ENCODE measurements at places on chromosomes 2 and 18.

DNA sequence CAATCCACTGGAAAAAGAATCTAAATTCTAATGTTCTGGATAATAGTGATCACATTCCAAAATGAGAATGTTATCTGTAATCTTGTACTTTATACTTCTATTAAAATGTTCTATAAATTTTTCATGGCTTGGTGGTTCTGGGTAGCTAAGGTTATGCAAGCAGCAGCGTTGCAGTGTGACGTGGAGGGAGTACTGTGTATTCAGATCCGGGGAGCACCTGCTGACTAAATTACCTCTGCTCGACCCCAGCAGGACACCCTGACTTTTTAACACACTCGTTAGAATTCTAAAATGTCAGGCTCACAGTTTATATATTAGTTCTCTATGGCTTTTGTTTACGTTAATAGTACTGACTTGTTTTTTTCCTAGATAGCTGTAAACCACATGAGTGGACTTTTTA lies 13.0 kb downstream of the ATIC start:
- no peak overlapping the region for H3K4me3 ChIP-seq
- peaks cover 13% of the 10 kb centered on the region for H3K36me3 ChIP-seq
- H3K27ac ChIP-seq, result no peak overlapping the region
- peaks cover 6% of the 10 kb centered on the region for H3K4me1 ChIP-seq
- no peaks in the 10 kb centered on the region for H3K27me3 ChIP-seq
- no peak for DNase-seq

DNA sequence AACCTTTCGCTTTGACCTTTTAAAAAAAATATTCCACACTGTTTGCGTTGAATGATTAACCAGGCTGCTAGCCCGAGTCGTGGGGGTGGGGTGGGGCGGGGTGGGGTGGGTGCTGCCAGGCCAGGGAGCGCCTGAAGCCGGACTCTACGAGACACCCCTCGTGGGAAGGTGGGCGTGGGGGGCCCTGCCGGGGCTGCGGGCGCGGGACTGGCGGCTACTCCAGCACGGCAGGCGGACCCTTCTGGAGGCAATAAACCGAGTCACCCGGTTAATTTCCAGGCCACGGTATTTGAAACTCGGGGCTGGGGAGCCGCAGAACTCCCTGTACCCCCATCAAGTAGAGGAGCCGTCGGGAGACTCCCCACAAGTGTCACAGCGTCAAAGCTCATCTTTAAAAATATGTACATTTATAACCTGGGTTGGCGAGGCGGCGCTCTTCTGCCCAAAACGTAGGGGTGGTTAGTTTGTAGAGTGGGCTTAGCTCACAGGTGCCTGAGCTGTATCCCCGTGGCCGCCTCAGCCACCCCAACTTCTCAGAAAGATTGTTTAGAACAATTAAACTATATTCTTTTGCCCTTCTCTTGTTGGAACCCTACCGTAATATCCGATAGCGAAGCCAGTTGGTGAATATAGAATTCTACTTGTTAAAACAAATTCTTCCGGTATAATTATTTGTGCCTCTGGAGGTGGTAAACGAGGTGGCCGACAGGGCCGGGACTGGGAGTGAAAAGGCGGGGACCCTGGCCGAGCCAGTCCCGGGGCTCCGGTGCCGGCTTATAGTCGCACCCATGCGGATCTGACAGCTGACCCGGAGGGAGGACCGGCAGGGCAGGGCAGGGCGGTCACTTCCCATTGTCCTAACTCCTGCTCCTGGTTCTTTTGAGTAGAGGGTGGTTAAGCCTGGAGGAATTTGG lies 1.4 kb downstream of the B3GNT2 start:
- peak overlapping the region; percentile 40 for H3K27ac ChIP-seq
- peaks cover 16% of the 10 kb centered on the region for H3K4me1 ChIP-seq
- H3K27me3 ChIP-seq, result no peaks in the 10 kb centered on the region
- H3K4me3 ChIP-seq, result peak overlapping the region; percentile 96
- no peaks in the 10 kb centered on the region for H3K36me3 ChIP-seq
- peak; percentile 61 for DNase-seq

GRCh38 chr18:13356032-13356431 lies 137.5 kb downstream of the LDLRAD4 start:
- DNase-seq, result no peak
- no peaks in the 10 kb centered on the region for H3K4me1 ChIP-seq
- no peaks in the 10 kb centered on the region for H3K27me3 ChIP-seq
- H3K36me3 ChIP-seq, result no peaks in the 10 kb centered on the region
- no peak overlapping the region for H3K4me3 ChIP-seq

DNA sequence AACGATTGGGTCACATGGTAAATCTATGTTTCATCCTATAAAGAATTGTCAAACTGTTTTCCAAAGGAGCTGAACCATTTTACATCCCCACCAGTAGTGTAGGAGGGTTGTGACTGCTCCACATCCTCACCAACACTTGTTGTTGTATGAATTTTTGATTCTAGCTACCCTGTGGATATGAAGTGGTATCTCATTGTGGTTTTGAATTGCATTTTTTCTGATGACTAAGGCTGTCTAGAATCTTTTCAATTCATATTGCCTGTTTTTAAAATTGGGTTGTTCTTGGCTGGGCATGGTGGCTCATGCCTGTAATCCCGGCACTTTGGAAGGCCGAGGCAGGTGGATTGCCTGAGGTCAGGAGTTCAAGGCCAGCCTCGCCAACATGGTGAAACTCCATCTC lies 44.5 kb downstream of the TXNL1 start:
- no peak overlapping the region for H3K4me3 ChIP-seq
- no peaks in the 10 kb centered on the region for H3K4me1 ChIP-seq
- no peak overlapping the region for H3K27ac ChIP-seq
- no peaks in the 10 kb centered on the region for H3K36me3 ChIP-seq
- no peaks in the 10 kb centered on the region for H3K27me3 ChIP-seq

GRCh38 chr2:195319112-195319460 lies 337.9 kb upstream of the SLC39A10 start:
- peak; percentile 26 for DNase-seq
- no peaks in the 10 kb centered on the region for H3K36me3 ChIP-seq
- H3K27ac ChIP-seq, result no peak overlapping the region
- no peak overlapping the region for H3K4me3 ChIP-seq
- no peaks in the 10 kb centered on the region for H3K27me3 ChIP-seq
- H3K4me1 ChIP-seq, result no peaks in the 10 kb centered on the region

DNA sequence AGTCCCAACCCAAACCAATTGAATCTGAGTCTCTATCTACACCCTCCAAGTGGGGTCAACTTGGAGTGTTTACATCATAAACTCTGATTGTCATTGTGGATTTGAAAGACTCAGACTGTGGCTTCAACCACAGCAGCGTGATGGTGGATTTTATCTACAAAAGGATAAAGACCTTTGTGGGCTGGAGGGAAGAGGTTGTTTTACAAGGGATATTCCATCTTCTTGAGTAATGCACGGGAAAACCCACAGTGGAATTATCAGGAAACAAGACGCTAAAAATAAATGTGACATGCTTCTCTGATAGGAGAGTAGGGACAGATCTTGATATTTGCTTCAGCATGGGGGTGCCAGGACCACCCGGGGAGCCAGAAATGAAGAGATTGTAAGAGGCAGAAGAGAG lies 93.5 kb downstream of the LPIN1 start:
- H3K4me3 ChIP-seq, result no peak overlapping the region
- no peaks in the 10 kb centered on the region for H3K4me1 ChIP-seq
- peak; percentile 66 for DNase-seq
- H3K27me3 ChIP-seq, result no peaks in the 10 kb centered on the region
- H3K36me3 ChIP-seq, result no peaks in the 10 kb centered on the region
- H3K27ac ChIP-seq, result no peak overlapping the region
